ENCODE measurements at places on chromosomes 7 and 10.

- DNase-seq = no peak
Observed at GRCh38 chr10:111944331-111944730, 239.2 kb downstream of the GPAM start.

DNA sequence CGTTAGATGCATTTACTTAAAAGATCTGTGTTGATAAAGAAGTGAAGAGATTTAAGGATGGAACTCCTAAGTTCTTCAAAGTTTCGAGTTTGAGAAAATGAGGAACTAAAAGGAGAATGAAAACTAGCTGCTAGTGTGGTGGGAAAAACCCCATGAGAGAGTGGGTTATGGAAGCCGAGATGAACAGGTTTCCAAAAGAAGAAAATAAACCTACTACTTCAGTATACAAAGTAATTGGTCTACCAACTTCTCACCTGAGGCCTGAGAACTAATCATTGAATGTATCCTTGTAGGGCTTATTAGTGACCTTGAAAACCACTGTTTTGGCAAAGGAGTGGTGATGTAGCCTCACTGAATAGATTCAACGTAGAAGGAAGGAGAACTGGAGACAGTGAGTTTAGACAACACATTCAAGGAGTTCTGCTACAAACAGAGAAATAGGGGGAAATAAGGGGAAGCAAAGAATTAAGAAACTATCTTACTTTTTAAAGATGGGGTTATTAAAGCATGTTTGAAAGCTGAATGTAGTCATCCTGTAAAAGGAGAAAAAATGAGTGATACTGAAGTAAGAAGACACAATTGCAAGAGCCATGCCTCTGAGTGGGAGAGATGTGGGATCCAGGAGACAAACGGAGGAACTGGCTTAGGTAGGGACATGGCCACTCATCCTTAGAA lies 50.8 kb downstream of the CH25H start:
- DNase-seq = no peak

GRCh38 chr10:126063353-126063791 lies 167.0 kb downstream of the FANK1 start:
- no peak for DNase-seq

GRCh38 chr10:89916468-89917215 lies 215.3 kb downstream of the KIF20B start:
- no peak for DNase-seq

- no peak for DNase-seq
Observed at GRCh38 chr7:35971133-35971891, 170.5 kb downstream of the SEPTIN7 start.

DNA sequence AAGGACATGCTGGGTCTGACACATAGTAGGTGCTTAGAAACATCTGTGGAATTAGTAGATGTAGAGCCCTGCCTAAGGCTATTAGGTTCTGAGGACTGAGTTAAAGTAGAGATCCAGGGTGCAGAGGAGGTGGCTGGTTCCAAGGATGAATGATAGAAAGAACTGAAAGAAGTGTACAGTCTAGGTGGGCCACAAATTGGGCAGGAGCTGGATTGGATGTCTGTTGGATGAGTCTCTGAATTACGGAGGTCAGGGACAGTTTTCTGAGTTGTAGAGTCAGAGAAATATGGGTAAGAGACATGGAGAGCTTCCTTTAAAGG lies 2.0 kb upstream of the SAMD8 start:
- no peak for DNase-seq

DNA sequence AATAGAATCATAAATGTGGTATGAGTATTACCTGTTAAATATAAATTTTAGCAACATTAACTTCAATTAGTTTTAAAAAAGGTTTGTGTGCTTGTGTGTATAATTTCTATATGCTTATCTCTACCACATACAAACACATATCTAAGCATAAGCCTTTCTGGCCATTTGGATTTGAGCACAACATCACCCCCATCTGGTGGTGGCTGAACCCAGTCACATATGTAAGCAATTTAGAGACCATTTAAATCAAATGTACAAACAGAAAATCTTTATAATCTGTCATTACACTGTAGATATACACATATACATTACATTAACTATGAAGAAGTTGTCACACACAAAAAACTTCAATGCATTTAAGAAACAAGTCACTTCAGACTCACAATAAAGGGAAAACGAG lies 31.7 kb downstream of the GPR22 start:
- DNase-seq = no peak

DNA sequence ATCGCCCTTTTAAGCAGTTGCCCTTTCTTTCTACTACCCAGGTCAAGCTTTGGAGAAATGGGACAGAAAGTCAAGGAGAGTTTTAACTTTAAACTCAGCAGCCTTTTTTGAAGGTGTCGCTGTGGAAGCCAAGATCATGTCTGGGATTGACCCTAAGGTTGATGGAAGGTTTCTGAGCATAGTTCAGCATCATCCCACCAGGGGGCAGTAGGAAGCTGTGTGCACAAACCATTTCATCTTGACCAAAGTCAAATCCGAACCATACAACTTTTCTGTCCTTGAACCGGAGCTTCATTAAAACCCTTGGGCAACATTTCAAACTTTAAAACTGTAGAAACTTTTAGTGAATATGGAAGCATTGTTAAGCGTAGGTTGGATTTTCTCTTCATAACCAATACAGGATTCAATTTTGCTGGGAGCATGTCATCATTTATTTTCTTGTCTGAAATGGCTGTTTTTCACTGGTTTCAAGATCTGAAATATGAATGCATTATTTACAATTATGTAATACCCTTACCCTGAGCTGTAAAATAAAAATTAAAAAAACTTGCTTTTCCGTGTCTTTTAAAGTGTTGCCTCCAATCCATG lies 214.4 kb upstream of the KIAA1217 start:
- peak; percentile 64 for DNase-seq

DNA sequence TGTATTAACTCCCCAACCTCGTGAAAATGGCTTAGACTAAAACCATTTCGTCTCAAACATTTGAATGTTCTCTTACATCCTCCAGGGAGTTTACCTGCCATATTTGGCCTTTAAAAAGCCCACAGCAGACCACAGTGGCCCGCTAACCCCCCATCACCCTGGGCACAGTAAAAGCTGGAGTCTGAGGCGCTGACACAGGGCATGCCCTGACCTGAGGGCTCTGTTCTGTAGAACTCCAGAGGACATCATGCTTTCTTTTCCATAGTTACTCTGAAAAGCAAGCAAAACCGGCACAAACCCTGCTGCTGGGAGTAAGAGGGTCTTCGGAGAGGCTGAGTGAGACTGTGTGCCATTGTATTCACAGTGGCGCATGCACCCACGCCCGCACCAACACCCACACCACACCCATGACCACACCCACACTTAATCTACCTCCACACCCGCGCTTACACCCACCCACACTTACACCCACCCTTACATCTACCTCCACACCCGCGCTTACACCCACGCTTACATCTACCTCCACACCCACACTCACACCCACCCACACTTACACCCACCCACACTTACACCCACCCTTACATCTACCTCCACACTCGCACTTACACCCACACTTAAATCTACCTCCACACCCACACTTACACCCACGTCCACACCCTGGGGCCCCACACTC lies 32.1 kb downstream of the LRRC27 start:
- DNase-seq = no peak

DNA sequence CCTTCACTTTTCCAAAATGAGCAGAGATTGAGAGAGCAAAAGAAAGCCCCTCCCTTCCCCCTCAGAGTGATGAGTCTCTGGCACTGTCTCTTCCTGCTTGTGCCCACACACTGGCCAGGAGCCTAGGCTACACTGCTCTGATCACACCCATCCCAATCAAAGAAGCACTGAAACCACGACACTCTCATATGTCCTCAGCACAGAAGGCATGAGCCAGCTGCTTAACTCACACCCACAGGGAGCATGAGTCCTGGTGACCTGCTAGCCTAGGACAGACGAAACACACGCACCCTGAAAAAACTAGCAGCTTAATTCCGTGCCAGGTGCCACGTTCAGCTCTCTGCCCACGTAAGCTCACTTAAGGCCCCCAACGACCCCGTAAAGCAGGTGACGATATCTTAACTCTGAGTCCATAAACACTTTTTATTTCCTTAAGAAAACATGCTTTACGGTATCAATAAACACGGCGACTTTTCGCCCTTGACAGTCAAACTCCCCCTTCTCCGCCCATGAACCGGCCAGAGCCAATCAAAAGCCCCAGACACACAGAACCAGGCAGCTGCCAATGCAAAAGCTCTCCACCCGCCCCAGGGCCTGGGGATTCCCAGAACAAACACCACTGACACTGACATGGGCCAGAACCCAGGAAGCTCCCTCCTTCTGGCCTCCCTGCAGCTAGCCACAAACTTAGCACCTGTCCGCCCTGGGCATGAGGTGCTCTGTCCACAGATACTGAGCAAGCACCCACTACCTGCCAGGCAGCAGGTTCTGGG lies 69.0 kb downstream of the TNRC18 start:
- no peak for DNase-seq

DNA sequence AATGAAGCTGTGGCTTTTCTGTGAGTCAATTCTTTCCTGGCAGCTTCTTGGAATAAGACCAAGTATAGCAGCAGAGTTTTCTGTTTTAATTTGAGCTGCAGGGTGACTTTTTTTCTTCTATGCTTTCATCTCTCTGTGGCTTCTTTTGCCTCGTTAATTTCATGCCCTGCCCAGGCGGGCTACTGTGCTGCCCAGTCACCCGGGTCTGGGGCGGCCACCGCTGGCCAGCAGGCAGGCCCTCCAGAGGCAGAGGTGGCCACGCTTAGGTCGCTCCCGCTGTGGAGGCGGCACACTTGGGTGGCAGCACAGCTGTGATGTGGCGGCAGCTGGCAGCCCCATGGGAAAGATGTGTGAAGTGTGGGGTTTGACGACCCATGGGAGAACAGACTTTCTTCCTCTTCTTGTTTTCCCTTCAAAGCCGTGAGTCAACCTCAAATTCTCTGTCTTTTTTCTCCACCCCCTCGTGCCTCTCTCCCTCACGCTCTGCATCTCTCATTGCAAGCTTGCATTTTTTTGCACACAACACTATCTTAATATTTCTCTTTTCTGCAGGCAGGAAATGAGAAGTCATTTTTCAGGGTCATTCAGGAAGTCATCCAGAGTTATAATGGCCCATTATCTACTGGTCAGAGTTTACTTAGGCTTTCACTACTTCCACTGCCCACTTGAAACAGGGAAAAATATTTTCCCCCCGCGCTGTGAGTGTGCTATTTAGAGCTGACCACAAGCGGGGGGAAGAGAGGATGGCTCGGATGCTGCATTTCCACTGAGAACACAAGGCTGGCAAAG lies 67.8 kb downstream of the EGFR start:
- no peak for DNase-seq

- DNase-seq = no peak
Observed at GRCh38 chr7:91267171-91267955, 3.1 kb downstream of the FZD1 start.

DNA sequence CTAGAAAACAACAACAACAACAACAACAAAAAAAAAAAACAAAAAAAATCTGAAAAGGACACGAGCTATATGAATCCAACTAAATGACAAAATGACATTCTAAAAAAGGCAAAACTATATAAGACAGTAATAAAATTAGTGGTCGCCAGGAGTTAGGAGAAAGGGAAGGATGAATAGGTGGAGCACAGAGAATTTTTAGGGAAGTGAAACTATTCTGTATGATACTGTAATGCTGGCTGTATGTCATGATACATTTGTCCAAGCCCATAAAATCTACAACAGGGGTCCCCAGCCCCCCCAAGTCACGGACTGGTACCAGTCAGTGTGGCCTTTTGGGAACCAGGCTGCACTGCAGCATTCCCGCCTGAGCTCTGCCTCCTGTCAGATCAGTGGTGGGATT lies 2.8 kb upstream of the PUS7 start:
- no peak for DNase-seq

DNA sequence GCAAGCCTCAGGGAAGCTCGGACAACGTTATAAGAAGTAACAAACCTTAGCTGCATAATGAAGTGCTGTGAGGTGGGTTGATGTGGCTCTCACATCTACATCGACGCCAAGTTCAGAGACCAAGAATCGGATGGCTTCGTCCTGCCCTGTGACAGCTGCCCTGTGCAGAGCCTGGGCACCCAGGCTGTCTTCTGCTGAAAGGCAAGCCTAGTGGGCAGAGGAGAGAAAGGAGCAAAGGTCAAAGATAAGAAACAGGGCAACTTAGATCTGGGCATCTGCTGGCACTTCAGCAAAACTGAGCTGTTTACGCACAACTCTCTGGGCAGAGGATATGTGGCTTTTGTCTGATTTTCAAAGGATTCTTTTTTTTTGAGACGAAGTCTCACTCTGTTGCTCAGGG lies 6.7 kb downstream of the ANKRD16 start:
- no peak for DNase-seq

- DNase-seq = no peak
Observed at GRCh38 chr7:42104231-42104630, 132.8 kb downstream of the GLI3 start.

GRCh38 chr7:108293149-108293612 lies 163.0 kb upstream of the LAMB4 start:
- no peak for DNase-seq

- no peak for DNase-seq
Observed at GRCh38 chr7:99588868-99589267, 9.2 kb upstream of the TMEM225B start.

DNA sequence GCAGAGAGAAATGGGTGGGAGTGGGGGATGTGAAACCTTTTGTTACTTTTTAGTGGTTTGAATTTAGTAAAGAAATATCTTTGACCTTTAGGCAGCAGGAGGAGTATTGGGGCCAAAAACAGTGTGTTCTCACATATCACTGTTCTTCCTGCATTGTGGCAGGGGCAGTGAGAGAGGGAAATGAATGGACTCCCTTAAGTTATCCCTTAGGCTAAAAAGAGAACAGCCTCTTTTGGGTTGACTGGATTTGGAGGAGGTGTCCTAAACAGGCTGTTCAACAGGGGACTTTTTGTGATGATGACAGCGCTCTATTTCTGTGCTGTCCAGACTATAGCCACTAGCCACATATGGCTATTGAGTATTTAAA lies 22.3 kb downstream of the ZNF775 start:
- no peak for DNase-seq

GRCh38 chr7:9981742-9982349 lies 991.8 kb upstream of the PHF14 start:
- DNase-seq = no peak

DNA sequence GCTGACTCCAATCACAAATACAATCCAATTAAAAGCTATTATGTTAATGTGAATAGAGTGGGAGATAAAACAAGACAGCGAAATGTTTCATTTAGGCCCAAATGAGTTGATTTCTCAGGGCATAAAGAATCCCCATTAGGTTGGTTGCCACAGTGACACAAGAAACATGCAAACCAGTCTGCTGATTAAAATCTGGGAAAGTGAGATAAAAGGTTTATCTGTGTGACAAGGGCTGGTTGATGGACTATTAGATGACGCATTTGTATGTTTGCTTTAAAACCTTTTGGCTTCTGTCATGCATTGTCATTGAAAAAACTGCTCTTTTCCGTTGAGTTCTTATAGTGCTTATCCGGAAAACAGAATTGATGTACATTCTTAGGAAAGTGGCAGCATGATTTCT lies 658.2 kb downstream of the GATA3 start:
- no peak for DNase-seq

GRCh38 chr7:1645071-1645409 lies 25.0 kb upstream of the ELFN1 start:
- no peak for DNase-seq

- DNase-seq = no peak
Observed at GRCh38 chr7:28609608-28610007, 197.3 kb downstream of the CREB5 start.

GRCh38 chr7:96097835-96098234 lies 224.1 kb downstream of the SLC25A13 start:
- DNase-seq = no peak

Data from iPS DF 6.9 (cell line).